ENCODE measurements at places on chromosomes 3 and 15. TPM values are rescaled to one million over a fixed set of nuclear protein-coding genes. Genes with fewer than 3 reads are reported as not detected.

DNA sequence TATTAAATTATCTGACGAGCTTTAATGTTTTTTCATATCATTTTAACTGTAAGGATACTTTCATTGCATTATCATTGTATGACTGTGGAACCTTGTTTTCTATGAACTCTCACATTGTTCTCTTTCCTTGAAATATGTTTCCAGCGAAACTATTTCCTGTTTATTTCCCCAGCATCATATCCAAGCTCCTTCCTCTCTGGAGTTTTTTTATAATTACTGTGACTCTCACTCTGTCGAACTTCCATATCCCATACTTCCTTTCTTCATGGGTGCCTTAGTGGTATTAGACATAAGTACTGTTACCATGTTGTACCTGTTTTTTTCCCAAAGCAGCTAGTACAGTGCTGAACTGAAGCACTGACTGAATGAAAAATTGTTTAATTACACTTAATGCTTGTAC lies 373.6 kb upstream of the CNTN3 start:
- peaks cover 11% of the 10 kb centered on the region for H3K27me3 ChIP-seq
- H3K4me1 ChIP-seq: no peaks in the 10 kb centered on the region
- no peak for DNase-seq
- H3K4me3 ChIP-seq: no peak overlapping the region
- no peaks in the 10 kb centered on the region for H3K36me3 ChIP-seq

Gene SPCS1
- total RNA-seq: 135 TPM

- no peaks in the 10 kb centered on the region for H3K27me3 ChIP-seq
- H3K27ac ChIP-seq: no peak overlapping the region
- H3K4me3 ChIP-seq: no peak overlapping the region
Measured at GRCh38 chr3:57985176-57985983, 22.8 kb upstream of the FLNB start.

DNA sequence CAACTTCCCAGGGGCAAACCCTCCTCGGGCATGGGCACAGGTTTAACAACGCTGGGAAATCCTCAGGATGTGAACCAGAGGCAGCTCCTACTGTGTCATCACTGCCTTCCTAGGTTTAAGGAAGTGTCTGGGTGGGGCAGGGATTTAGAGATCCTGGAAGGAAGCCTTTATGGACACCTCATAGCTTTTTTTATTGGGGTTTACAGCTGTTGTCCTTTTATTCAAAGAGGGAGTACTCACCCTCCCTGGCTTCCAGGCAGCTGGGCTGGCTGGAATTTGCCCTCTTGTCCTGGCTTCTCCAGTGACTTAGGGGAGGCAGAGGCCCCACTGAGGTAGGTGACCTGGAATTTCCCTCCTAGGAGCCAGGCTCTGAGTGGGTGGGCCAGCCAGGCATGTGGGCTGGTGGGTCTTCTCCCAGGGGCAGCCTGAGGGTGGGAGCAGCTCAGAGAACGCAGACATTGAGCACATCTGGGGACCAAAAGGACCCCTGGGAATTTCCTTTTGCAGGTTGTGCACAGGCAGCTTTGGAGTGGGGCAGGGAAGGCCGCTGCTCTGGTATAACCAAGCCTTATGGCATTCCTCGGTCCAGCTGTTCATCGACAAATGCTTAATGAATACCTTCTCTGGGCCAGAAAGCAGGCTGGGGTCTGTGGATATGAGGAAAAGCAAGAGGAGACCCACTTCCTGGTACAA lies 13.5 kb upstream of the FAM3D start:
- no peaks in the 10 kb centered on the region for H3K4me1 ChIP-seq
- no peaks in the 10 kb centered on the region for H3K36me3 ChIP-seq
- H3K27ac ChIP-seq: no peak overlapping the region
- peaks cover 39% of the 10 kb centered on the region for H3K27me3 ChIP-seq

- H3K27ac ChIP-seq: no peak overlapping the region
- DNase-seq: no peak
- H3K27me3 ChIP-seq: no peaks in the 10 kb centered on the region
- H3K36me3 ChIP-seq: peaks cover 86% of the 10 kb centered on the region
- no peak overlapping the region for H3K4me3 ChIP-seq
- H3K4me1 ChIP-seq: no peaks in the 10 kb centered on the region
Measured at GRCh38 chr3:101588616-101589015, 14.6 kb downstream of the PCNP start.

Gene GOLGA8H
- total RNA-seq: 0.70 TPM

DNA sequence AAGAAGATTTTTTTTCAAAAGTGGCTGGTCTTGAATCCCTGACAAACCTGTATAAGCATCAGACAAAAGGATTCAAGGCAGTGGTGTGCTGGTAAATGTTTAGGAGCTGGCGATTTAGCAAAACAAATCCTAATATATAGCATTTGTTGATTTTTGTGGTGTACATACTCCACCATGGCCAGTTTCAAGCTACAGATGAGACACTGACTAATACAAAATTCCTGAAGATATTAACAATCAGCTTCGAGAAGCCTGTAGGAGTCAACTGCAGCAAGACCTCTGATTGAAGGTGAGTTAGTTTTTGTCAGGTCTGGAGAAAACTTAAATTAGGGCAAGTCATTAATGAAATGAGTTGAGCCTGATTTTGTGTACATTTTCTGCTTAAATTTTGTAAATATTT lies 6.7 kb downstream of the STRIT1 start:
- H3K4me3 ChIP-seq: no peak overlapping the region
- H3K4me1 ChIP-seq: no peaks in the 10 kb centered on the region
- no peaks in the 10 kb centered on the region for H3K27me3 ChIP-seq
- DNase-seq: no peak

- no peak overlapping the region for H3K27ac ChIP-seq
- DNase-seq: no peak
- H3K27me3 ChIP-seq: no peaks in the 10 kb centered on the region
- H3K36me3 ChIP-seq: no peaks in the 10 kb centered on the region
Measured at GRCh38 chr3:197006446-197006845, 23.2 kb downstream of the MELTF start.

DNA sequence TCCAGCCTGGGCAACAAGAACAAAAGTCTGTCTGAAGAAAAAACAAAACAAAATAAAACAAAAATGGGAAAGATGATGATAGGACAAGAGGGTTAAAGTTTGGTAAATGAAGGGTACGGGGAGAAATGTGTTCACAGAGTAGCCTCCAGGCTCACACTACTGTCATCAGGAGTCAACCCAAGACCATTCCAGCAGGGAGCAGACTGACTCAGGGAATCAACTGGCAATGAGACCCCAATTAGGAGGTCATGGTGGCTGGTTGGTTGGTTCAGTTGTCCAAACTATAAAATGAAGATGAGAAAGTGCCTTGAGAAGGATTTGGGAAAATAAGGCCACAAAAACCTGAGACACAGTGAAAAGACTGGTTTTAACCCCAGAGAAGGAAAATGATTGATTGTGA lies 51.8 kb downstream of the KLHL6 start:
- peaks cover 4% of the 10 kb centered on the region for H3K4me1 ChIP-seq
- no peaks in the 10 kb centered on the region for H3K27me3 ChIP-seq
- no peak for DNase-seq
- H3K36me3 ChIP-seq: no peaks in the 10 kb centered on the region
- no peak overlapping the region for H3K4me3 ChIP-seq
- no peak overlapping the region for H3K27ac ChIP-seq

Gene PATL2
- total RNA-seq: 0.71 TPM

DNA sequence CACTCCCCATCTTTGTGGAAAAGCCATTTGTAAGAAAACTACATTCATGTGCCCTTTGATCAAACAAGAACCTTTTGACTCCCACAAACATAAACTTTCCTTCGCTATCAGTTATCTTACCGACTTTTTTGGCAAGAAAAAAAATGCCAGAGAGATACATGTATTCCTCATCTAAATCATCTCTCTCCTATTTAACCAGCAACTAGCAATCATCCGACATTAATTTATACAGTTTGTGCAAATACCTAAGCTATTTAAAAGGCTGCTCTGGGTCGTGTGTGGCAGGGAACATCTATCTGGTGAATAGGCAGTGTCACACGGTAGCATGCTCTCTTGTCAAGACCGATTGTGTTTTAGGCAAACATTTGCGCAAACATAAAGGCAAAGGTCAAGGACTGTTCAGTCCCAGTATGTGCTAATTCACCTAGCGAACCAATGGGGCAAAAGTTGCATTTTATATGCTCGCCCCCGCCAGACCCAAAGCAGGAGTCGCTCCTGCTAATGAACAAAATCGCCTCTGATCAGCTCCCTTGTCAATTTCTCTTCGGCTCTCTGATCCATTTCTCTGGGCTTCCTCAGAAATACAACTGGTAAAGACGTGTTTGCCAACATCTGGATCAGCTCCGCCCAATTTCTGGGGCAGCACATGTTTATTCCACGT lies 37.7 kb downstream of the ZIC4 start:
- H3K27me3 ChIP-seq: peaks cover 93% of the 10 kb centered on the region
- no peak for DNase-seq
- H3K36me3 ChIP-seq: no peaks in the 10 kb centered on the region
- H3K4me3 ChIP-seq: no peak overlapping the region
- no peaks in the 10 kb centered on the region for H3K4me1 ChIP-seq

- no peak overlapping the region for H3K27ac ChIP-seq
- H3K4me1 ChIP-seq: no peaks in the 10 kb centered on the region
- no peak for DNase-seq
Measured at GRCh38 chr3:163273694-163274093, 1777.1 kb downstream of the OTOL1 start.

GRCh38 chr3:178603735-178604134 lies 67.5 kb downstream of the KCNMB2 start:
- no peak overlapping the region for H3K4me3 ChIP-seq
- H3K27me3 ChIP-seq: no peaks in the 10 kb centered on the region
- no peak for DNase-seq
- no peak overlapping the region for H3K27ac ChIP-seq
- no peaks in the 10 kb centered on the region for H3K36me3 ChIP-seq

- H3K27me3 ChIP-seq: peaks cover 58% of the 10 kb centered on the region
- no peak overlapping the region for H3K4me3 ChIP-seq
- H3K27ac ChIP-seq: no peak overlapping the region
- peak; percentile 27 for DNase-seq
- no peaks in the 10 kb centered on the region for H3K4me1 ChIP-seq
Measured at GRCh38 chr3:124363476-124363875, 366.8 kb upstream of the UMPS start.

GRCh38 chr15:58487041-58487723 lies 55.4 kb downstream of the LIPC start:
- H3K4me3 ChIP-seq: no peak overlapping the region
- H3K36me3 ChIP-seq: no peaks in the 10 kb centered on the region
- no peak overlapping the region for H3K27ac ChIP-seq
- H3K27me3 ChIP-seq: no peaks in the 10 kb centered on the region

GRCh38 chr15:32870240-32871033 lies 152.6 kb downstream of the GREM1 start:
- H3K4me3 ChIP-seq: no peak overlapping the region
- peaks cover 18% of the 10 kb centered on the region for H3K4me1 ChIP-seq
- no peaks in the 10 kb centered on the region for H3K36me3 ChIP-seq
- DNase-seq: peak; percentile 93
- no peak overlapping the region for H3K27ac ChIP-seq

- peak; percentile 67 for DNase-seq
- peaks cover 17% of the 10 kb centered on the region for H3K36me3 ChIP-seq
- H3K27me3 ChIP-seq: no peaks in the 10 kb centered on the region
- H3K4me3 ChIP-seq: peak overlapping the region; percentile 100
- peak overlapping the region; percentile 98 for H3K27ac ChIP-seq
- peaks cover 25% of the 10 kb centered on the region for H3K4me1 ChIP-seq
Measured at GRCh38 chr3:105365391-105366325, 1.1 kb upstream of the ALCAM start.

Gene CTXND1
- not detected for total RNA-seq

- H3K27me3 ChIP-seq: no peaks in the 10 kb centered on the region
- peaks cover 13% of the 10 kb centered on the region for H3K4me1 ChIP-seq
- no peak for DNase-seq
- H3K4me3 ChIP-seq: no peak overlapping the region
- H3K36me3 ChIP-seq: peaks cover 84% of the 10 kb centered on the region
Measured at GRCh38 chr15:66498501-66499386, 1.2 kb upstream of the SNAPC5 start.

DNA sequence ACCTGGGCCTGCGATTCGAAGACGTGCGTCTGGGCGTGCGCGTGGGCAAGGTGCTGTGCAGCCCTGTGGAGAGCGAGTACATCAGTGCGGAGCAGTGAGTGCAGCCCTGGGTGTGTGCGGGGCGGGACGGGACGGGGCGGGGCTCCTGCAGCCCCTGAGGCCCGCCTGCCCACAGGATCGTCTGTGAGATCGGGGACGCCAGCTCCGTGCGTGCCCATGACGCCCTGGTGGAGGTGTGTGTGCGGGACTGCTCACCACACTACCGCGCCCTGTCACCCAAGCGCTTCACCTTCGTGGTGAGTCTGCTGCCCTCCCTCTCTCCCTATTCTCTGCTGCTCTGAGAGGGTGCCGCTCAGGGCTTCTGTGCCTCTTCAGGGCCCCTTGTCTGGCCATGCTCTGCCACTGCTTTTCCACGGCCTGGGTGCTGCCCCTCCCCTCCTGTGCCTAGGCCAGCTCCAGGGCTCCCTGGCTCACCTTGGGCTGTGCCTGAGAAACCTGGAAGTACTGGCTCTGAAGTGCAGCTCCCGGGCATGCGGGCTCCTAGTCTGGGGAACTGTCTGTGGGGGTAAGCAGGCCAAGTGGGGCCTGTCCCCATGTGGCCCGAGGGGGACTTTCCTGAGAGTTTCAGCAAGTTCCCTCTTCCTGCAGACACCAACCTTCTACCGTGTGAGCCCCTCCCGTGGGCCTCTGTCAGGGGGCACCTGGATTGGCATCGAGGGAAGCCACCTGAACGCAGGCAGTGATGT lies 31.8 kb downstream of the PLXNA1 start:
- DNase-seq: no peak
- no peak overlapping the region for H3K27ac ChIP-seq
- H3K4me1 ChIP-seq: peaks cover 16% of the 10 kb centered on the region
- no peak overlapping the region for H3K4me3 ChIP-seq
- no peaks in the 10 kb centered on the region for H3K27me3 ChIP-seq
- peaks cover 51% of the 10 kb centered on the region for H3K36me3 ChIP-seq

DNA sequence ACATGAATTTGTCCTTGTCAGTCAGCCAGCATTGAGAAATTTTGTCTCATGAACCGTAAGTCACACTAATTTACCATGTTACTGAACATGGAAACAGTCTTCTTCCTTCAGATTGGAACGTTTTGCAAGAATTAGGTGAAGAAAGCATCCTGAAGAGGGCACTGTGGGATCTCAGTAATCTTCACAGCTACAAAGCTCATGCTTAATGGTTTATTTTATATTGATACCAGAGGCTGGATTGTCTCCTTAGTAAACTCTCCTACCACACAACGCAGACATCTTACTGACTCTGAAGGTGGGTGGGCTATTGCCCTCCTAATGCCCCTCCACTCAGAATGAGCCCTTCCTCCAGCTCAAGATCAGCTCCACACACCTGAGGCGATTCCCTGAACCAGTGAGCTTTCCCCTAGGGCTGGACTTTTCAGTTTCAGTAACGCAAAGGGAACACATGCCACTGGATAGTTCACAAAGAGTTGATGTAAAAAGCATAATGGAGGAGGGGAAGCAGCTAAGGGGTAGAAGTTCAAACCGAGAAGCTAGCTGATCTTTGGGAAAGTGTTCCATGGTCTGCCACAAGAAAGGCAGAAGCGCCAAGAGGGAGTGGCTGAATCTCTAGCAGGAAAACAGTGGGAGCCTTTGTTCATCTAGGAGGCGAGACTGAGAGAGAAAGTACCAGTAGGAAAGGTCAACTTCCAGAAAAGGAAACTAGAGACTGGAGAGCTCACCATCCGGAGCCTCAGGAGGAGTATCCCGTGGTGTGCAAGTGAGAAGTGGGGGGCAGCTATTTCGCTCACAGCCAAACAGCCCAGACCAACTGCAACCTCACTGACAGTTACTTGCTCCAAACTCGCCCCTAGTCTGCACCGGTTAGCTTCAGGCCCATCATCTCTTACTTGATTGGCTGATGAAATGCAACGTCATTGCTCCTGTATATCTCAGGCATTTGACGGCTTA lies at the start of gene SLC9C1:
Gene SLC9C1 (minus strand): TSS at position 849 of the 954 bp plus-strand sequence. CDS start 7,425 bp downstream, outside the sequence.
- peak within 1 kb of the TSS; percentile 60 for H3K4me3 ChIP-seq
- no peaks in the 10 kb centered on the region for H3K27me3 ChIP-seq
- peak; percentile 84 for DNase-seq
- H3K27ac ChIP-seq: peak within 1 kb of the TSS; percentile 88
- H3K4me1 ChIP-seq: peaks cover 16% of the 10 kb centered on the region
- no peaks in the 10 kb centered on the region for H3K36me3 ChIP-seq

Gene TMEM212
- total RNA-seq: not detected

Measured in MCF 10A (cell line).